ENCODE measurements at places on chromosomes 13 and 19. TPM values are rescaled to one million over a fixed set of nuclear protein-coding genes. Genes with fewer than 3 reads are reported as not detected.
A peak's percentile ranks its signal among the peaks of the same experiment; 100 is the strongest.

DNA sequence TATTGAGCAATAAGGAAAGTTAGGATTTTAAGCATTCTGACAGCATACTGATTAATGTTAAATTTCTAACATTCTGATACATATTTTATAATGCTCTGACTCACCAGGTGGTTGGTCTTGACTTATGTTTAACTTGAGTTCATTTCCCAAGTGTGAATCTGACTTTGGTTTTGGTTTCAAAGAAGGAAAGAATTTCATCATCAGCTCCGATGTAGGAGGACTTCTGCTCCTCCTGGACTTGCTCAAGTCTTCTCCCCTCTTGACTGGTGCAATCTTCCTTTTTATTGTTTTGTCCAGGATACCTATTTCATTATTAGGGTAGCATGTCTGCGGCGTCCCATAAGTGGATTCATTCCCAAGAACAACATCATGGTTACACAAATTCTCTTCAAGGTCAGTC lies 141.3 kb downstream of the RNF17 start:
- no peak overlapping the region for H3K27ac ChIP-seq
- DNase-seq, result no peak
- peaks cover 22% of the 10 kb centered on the region for H3K36me3 ChIP-seq
- no peaks in the 10 kb centered on the region for H3K27me3 ChIP-seq
- H3K4me3 ChIP-seq, result no peak overlapping the region

DNA sequence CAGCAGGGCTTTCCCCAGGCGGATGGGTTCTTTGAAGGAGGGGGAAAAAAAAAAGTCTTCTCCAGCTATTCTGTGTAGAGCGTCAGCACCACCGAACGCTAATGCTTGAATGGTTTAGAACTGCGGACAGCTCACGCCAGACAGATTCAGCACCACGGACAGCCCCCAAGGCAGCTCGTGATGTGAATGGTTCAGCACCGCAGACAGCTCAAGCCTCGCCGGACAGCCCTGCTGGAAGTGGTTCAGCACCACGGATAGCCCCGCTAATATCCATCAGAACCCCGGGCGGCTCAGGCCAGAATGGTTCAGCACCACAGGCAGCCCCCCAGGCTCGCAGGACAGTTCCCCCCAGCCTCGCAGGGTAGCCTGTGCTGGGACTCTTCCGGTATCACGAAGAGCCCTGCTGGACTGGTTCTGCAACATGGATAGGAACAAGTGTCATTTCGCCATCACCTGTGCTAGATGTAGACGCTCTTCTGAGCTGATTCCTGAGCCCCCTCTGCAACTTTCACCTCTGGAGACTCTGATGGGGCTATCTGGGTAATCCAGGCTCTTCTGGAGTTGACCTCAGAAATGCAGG lies 4.9 kb upstream of the SMIM17 start:
- no peaks in the 10 kb centered on the region for H3K36me3 ChIP-seq
- no peak overlapping the region for H3K4me3 ChIP-seq
- DNase-seq, result peak; percentile 68
- no peaks in the 10 kb centered on the region for H3K4me1 ChIP-seq
- H3K27ac ChIP-seq, result no peak overlapping the region
- peaks cover 10% of the 10 kb centered on the region for H3K27me3 ChIP-seq

- no peaks in the 10 kb centered on the region for H3K36me3 ChIP-seq
- H3K27me3 ChIP-seq, result peaks cover 57% of the 10 kb centered on the region
- no peaks in the 10 kb centered on the region for H3K4me1 ChIP-seq
- H3K4me3 ChIP-seq, result no peak overlapping the region
- no peak overlapping the region for H3K27ac ChIP-seq
Observed at GRCh38 chr19:32061315-32061714, 284.1 kb upstream of the ZNF507 start.

GRCh38 chr19:15479391-15480345 lies at the start of gene PGLYRP2:
TSS of gene PGLYRP2 (minus strand) at chr19:15479501. CDS start at chr19:15479371, 130 bp downstream.
- no peak within 1 kb of the TSS for H3K27ac ChIP-seq
- no peaks in the 10 kb centered on the region for H3K27me3 ChIP-seq
- H3K36me3 ChIP-seq, result no peaks in the 10 kb centered on the region
- peak; percentile 43 for DNase-seq
- no peak within 1 kb of the TSS for H3K4me3 ChIP-seq
- no peaks in the 10 kb centered on the region for H3K4me1 ChIP-seq

GRCh38 chr19:43425567-43426392 lies 11.1 kb downstream of the TEX101 start:
- peaks cover 48% of the 10 kb centered on the region for H3K4me1 ChIP-seq
- H3K36me3 ChIP-seq, result no peaks in the 10 kb centered on the region
- H3K4me3 ChIP-seq, result no peak overlapping the region
- peak overlapping the region; percentile 44 for H3K27ac ChIP-seq
- DNase-seq, result peak; percentile 58
- H3K27me3 ChIP-seq, result no peaks in the 10 kb centered on the region

Gene FCER2
- not detected for total RNA-seq

Gene SIGLEC14
- not detected for total RNA-seq
